CD4-positive, alpha-beta T cell treated with Interleukin-6 for 4 hours (primary cell): ENCODE measurements at places on chromosomes 1 and 21.

GRCh38 chr21:29943885-29944284 lies 4.1 kb upstream of the GRIK1 start:
- DNase-seq: no peak

GRCh38 chr1:117877823-117878222 lies 51.6 kb downstream of the GDAP2 start:
- no peak for DNase-seq

DNA sequence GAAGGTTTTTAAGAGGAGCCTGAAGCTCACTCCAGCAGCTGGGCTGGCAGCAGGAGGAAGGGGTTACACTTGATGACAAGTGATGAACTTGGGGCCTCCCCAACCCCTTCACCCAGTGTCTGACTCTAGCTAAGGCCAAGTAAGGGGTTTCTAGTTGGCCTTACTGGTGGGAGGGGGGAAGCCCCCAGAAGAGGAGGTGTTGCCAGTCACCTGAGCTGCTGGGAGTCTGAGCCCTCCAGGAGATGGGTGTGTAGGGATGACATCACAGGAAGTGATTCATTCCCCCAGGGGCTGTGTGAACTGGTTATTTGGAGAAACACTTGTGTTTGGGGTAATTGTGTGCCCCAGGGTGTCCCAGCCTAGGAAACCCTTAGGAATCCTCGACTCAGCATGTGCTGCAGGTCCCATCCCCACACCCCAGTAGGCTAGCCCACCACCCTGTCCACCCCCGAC lies 3.1 kb downstream of the PADI1 start:
- peak; percentile 52 for DNase-seq

GRCh38 chr1:65176056-65176450 lies 28.1 kb downstream of the AK4 start:
- no peak for DNase-seq

DNA sequence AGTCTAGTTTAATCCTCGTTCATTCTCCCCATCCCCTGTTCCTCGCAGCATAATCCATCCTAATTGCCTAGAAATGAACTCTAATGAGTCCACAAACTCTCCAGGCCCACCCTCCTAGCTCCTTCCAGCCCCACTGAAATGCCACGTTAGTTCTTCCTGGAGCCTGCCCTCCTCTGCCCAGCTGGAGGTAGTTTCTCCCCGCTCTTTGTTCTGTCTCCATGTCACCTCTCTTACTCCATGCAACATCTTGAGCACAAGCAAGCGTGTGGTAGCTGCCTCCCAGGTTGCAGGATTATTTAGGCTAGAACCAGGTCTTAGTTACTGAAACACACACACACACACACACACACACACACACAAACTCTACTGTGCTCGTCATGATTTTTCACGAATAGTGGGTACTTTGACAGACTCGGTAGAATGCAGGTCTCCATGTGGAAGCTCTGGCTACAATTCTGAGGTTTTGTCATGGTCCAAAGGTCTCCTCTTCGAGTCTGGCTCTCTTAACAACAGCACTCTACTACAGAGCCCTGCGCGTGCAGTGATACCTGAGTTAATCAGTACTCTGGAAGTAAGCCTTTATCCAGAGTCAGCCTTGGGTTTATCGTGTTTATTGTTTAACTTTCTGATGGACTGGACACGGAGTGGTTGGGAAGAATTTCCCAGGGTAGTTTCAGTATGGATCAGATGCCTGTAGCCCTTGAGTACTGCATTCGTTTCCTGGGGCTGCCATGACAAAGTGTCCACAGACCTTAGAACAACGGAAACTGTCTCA lies 27.5 kb downstream of the HUNK start:
- DNase-seq: no peak

- no peak for DNase-seq
These were observed 216.0 kb downstream of the DENND1B start for GRCh38 chr1:197559244-197559643.

DNA sequence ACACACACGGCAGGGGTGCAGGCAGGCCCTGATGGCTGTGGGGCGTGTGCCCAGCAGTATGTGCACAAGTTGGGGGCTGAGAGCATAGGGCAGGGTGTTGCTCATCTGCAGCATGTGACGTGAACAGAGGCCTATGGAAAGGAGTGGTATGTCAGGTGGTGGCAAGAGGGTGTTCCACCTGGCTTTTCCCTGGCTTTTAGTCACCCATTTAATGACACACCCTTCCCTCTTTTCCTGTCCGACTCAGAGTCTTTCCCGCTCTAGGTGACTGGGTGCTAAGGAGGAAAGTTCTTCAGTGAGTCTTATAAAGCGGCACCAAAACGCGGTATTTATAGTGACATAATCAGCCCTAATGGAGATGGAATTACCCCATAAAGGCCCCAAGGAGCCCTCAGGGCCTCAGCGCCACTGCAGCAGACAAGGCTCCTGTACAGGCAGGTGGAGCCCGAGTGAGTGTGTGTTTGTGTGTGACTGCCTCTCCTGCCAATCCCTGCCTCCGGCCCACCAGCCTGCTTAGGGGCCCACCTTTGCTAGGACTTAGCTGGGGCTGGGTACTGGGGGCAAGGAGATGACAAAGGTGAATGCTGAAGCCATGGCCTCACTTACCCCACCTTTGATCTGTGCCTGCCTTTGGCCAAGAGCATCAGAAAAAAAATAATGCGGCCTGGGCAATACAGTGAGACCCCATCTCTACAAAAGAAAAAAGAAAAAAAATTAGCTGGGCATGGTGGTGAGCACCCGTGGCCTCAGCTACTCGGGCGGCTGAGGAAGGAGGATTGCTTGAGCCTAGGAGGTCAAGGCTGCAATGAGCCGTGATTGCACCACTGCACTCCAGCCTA lies 3.3 kb upstream of the EPHA2 start:
- no peak for DNase-seq

DNA sequence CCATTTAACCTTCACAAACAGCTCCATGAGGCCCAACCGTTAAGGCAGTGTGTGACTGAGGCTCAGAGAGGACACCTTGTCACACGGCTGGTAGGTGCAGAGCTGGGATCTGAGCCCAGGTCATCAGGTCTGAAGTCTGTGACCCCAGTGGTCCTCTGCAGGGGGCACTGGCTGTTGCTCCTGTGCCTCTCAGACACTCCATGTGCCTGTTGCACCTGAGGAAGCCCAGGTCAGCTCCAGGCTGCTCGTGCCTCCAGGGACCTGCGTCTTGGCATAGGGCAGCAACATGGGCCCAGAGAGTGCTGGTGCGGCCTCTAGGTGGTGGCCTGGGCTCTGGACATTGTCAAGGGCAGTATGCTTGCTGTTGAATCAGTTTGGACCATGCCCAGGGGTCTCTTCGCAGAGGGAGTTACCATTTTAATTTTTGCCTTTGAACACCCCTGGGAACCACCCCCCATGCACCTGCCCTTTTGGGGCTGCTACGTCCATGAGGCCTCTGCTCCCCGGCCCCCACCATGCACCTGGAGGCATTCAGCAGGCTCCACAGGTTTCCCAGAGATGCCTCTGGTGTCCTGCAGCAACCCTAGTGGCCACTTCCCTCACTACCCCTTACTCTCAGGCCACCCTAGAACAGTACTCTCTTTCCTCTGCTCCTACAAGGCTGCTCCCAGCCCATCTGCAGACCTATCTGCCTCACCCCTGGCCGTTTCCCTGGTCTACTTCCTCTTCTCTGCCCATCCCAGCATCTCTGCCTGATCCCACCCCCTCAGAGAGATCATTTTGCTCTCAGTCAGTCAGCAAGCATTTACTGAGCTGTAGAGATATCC lies 25.2 kb upstream of the EPS8L3 start:
- no peak for DNase-seq

DNA sequence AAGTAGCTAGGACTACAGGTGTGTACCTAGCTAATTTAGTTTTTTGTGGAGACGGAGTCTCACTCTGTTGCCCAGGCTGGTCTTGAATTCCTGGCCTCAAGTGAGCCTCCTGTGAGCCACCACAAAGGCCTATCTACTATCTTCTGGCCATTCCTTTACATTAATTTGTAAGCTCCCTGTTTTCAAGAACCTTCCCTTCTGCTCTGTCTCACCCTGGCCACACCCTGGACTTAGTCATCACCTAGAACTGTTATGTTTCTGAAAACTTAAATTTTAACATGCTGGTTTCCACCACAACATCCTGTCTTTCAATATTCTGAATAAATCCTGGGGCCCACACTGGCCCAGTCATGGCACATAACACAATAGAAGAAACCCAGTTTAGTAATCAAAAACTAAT lies 4.9 kb upstream of the B4GALT3 start:
- DNase-seq: peak; percentile 78

DNA sequence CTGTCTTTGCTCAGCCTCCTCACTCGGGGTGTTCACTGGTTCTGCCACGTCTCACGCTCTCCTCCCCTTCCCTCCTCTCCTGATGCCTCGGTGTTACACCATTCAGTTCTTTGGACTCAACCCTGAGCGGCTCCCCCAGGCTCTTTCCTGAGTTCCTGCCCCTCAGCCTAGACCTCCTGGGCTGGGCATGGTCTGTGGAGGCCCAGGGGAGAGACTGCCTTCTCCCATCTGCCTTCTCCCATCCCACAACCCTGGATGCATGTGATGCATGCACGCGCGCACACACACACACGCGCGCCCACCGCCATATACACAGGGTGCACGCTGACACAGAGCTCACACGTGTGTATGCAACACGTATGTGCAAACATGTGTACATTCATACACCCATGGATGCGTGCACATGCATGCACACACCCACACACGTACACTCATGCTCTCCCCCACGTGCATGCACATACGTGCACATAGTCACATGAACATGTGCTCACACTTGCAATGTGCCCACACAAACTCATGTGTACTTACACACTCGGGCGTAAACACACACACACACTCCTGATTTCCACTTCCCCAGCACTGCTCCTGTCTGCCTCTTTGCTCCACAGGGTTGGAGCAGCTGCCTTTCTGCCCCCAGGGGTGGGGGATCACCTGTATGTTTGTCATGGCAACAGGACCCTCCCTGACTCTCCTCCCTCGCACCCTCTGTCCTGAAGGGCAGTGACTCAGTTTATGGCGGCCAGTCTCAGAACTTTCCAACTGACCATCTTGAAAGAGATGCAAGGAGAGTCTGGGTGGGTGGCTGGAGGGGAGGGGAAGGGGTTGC lies 59.0 kb downstream of the HUNK start:
- no peak for DNase-seq

DNA sequence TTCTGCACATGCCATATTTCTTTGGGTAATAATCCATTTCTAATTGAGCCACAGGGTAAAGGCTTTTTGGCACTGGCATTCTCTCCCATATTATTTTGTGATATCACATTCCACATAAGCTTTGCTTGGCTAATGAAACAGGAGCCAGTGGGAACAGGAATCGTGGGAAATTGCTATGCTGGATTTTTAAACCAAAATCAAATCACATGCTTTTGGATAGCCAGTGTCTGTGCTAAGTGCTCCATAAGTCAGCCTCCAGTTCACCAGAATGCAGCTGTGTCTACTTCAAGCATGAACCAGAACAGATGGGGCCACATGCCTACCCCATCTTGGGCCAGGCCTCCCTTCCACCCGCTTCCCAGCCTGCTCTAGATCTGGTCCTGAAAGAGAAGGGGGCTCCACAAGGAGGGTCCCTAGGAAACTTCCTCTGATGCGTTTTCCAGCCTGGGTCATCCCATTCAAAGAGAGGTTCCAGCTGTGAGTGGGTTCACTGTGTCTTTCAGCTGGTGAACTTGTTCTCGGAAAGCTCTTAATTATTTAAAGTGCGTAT lies 131.2 kb upstream of the COA6 start:
- no peak for DNase-seq

GRCh38 chr1:222791006-222791710 lies 23.7 kb upstream of the DISP1 start:
- DNase-seq: no peak

DNA sequence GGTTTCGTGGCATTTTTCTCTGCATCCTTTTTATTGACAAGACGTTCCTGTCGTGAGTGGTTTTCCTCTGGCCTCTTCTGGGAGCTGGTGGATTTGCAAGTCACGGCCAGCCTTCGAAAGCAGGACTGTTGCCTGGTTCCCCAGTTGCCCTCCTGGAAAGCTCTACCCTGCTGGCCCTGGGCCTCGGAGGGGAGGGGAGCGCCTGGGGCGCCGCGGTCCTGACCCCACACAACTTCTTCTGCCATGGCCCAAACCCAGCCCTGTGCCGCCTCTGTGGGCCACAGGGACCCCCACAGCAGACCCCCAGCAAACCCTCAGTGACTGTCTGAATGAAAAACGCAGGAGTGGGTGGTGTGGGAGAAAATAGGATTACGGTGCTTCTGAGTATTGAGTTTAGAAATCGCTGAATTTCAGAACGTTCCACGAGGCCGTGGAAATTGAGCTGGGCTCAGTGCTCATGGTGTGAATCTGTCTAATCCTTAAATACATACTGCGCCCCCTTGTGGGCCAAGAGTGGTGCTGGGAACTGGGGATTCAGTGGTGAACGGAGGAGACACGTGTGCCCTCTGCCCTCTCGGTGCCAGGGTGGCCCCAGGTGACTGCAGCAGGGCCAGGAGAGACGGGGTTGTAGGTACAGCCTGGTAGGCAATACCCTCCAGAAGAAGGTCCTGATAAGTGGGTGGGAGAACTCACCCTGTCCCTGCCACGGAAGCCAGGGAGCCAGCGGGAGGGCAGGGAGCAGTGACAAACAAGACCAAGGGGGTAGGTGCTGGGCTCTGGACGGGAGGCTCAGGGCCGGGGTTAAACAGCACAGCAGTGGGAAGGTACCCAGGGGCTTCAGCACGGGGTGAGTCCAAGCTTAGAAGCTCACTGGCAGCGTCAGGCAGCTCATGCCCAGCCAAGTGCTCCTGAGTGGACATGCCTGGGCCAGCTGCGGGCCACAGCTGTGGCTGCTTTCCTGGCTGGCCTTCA lies 101.2 kb upstream of the COL6A1 start:
- DNase-seq: peak; percentile 75

- DNase-seq: no peak
These were observed 76.4 kb downstream of the ADGRL2 start for GRCh38 chr1:81876901-81877733.

- no peak for DNase-seq
These were observed 2.8 kb upstream of the ZC3H12A start for GRCh38 chr1:37471345-37472231.

DNA sequence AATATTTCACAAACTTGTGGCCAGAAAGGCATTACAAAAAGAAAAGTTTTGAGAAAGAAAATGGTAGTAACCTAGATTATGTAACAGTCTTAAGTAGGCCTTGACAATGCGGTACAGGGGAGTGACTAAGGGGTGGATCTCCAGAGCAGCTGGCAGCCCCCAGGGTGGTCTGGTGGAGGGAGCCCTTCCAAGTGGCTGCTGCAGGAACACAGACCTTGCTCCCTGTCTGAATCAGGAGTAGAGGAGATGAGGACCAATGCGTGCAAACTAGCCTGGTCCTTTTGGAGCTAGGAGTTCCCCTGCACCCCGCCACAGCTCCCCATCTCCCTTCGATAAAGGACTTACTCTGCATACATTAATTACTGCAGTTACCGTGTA lies 189.0 kb downstream of the NFIA start:
- DNase-seq: no peak

GRCh38 chr1:40802078-40802741 lies 18.6 kb downstream of the KCNQ4 start:
- peak; percentile 90 for DNase-seq
